Islet precursor cell (in vitro differentiated cells): ENCODE measurements at places on chromosomes 5 and 9.

DNA sequence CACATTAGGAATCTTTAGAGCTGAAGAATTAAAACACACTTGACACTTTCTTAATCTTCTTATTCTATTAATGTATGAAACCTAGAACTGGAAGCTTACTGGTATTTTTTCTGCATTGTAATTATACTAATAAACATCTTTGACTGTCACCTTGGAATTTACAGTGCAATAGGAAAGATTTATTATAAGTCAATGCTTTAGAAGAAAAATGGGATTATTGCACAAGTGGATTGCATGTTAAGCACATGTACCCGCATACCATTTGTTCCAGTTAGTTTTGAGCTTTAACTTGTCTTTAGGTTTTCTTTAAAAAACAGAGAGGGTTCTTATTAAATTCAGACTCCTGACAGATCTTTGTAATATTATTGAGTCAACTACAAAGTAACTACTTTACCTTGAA lies 278.5 kb downstream of the CCDC171 start:
- DNase-seq = no peak

- DNase-seq = peak; percentile 96
These were observed 65.1 kb upstream of the IQGAP2 start for GRCh38 chr5:76337953-76338451.

GRCh38 chr9:83208065-83208850 lies 145.3 kb upstream of the RASEF start:
- no peak for DNase-seq

DNA sequence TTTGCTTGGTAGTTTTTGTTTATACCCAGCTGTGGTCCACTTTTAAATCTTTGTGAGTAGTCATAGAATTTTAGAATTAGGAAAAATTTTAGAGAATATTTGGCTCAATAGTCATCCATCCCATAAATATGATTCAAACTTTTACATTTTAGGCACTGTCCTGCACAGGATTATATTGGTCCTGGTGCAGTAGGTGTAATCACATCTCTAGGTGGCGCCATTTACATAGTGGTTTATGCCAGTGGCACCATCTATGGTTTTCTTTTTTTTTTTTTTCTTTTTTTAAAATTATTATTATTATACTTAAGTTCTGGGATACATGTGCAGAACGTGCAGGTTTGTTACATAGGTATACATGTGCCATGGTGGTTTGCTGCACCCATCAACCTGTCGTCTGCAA lies 260.7 kb upstream of the KCNN2 start:
- no peak for DNase-seq

- no peak for DNase-seq
These were observed 82.4 kb downstream of the CNTLN start for GRCh38 chr9:17217272-17217671.

- DNase-seq = peak; percentile 32
These were observed 34.1 kb upstream of the LRRC14B start for GRCh38 chr5:157126-157715.

GRCh38 chr5:1731091-1731639 lies 68.5 kb downstream of the MRPL36 start:
- DNase-seq = peak; percentile 32

- DNase-seq = no peak
These were observed 480.0 kb downstream of the TAF11L14 start for GRCh38 chr5:18114151-18114757.

DNA sequence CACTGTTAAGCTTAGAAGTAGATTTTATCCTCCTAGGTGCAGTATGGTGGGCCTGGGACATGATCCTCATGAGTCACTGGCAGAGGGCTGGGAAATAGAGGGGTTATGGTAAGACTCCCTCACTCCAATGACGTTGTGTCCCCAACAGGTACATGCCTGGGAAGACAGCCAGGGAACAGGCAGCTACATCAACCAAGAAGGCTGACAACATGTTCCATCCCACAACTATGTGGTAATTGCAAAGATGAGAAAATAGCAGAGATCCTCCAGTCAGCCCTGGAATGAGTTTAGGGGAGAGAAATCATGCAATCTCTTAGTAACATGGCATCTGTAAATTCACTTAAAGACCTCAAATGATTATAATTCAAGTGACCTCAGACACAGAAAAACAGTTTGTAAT lies 114.4 kb upstream of the LIFR start:
- DNase-seq = peak; percentile 62

DNA sequence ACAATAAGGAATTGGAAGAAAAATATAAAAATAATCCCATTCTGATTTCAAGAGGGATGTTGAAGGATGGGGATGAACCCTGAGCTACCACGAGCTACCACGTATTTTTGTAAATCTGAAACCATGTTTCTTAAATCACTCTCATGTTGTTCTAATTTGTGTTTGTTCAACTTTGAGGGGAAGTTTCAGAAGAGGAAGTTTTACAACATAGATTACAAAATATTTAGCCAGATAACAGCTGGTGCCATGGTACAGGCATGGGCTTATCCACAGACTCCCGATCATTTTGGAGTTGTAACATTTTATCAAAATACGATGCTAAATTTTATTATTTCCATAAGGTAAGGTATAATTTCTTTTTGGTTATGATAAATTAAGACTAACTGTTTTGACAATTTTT lies 15.2 kb downstream of the CCDC125 start:
- DNase-seq = no peak

DNA sequence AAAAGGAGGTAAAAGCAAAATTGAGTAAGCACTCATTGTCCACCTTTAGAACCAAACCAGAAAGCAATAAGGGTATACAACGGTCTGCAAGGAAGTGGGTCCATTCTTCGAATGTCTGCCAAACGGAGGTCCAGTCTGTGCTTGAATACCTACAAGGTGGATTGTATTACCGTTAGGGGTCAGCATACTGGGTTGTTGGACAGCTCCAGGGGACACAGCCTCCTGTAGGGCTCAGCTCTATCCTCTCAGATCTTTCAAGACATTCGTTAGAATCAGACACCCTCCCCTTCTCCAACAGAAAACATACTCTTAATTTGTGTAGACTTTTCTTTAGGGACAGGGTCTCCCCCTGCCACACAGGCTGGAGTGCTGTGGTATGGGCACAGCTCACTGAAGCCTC lies 5.5 kb downstream of the ASTN2 start:
- DNase-seq = no peak

DNA sequence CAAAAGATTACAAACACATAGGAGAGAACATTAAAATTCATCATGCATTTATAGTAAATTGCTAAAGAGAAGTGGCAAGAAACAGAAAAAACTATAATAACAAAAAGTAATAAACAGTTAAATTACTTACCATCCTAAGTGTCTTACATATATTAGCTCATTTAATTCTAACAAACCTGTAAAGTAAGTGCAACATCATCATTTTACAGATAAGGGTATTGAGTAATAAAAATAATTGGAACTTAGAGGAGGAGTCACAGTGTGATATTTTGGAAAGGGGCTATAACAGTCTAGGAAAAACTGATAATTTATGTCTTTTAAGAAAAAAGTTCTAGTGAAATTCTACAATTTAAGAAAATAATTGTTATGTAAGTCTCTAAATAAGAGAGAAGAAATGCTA lies 592.8 kb downstream of the DMRTA1 start:
- no peak for DNase-seq

DNA sequence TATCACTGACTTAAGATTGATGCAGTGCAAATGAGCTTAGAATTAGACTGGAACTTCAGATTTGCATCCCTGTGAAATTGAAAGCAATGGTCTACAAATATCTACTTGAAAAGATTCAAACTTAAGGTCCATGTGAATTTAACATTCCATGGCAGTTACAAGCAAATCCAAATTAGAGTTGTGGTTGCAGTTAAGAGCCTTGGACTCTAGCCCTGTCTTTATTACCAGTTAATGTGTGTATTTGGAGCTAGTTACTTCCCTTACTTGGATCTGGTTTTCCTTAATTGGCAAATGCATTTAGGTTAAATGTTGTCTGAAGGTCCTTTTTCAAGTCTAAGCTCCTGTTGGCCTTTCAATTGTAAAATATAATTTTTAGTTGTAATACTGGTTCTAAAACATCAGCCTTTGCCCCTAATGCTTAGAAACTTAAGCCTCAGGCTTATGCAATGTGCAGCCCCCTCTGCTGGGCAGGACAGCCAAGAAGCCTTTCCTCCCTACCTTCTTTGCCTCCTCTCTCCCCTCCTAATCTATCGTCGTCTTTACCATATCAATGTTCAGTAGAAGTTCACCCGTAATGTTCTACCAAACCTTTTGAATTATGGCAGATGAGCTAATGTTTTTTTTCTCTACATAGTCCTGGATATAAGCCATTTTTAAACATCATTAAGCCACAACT lies 59.5 kb downstream of the ERMP1 start:
- no peak for DNase-seq

DNA sequence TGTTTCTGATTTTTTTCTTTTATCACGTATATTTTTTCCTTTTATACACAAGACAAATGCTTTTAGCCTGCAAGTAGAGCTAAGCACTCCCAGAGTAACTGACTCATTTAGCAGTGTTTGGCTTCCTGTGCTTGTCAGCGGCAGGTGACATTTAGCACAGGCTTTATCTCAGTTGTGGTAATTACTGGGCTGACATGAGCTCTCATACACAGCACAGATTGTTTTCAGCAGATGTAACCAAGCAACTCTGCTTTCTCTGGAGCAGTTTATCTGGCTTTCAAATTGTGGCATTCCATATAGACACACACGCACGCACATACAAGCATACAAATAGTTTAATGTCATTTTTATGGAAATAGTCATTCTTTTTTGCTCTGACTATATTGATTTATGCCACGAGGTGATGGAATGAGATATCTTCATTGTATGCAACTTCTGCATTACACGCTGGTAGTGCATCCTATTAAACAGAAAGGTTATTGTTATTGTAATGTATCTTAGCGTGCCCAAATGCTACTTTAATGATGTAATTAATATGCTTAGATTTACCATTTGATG lies 379.0 kb upstream of the GRAMD2B start:
- peak; percentile 88 for DNase-seq

DNA sequence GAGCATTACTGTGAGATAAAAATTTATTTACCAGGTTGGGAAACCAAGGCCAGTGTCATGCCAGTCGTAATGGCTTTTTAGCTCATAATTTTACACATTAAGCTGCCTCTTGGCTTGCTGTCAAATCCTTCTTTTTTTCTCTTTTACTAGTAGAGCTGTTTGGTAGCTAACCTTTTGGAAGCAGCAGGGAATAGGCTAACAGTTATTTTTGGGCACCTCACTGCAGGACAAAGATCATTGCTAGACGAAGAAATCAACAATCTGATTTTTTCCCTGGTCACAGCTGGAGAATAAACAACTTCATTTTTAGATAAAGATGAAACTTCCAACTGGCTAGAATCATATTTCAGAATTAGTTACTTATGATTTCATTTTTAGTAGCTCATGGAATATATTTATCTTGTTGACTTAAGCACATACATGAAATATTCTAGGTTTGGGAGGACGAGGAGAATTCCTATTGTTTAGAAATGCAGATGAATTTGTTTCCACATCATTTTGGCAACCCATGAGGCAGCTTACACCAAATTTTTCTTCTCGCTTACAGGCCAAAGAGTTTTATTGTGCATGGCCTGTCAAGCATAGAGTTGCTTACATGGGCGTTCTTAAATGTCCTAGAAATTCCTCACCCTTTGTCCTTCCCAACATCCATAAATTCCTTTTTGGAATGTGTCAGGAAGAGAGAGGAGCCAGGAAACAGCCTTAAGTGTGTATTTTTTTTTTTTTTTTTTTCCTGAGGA lies 19.6 kb downstream of the TNC start:
- no peak for DNase-seq

DNA sequence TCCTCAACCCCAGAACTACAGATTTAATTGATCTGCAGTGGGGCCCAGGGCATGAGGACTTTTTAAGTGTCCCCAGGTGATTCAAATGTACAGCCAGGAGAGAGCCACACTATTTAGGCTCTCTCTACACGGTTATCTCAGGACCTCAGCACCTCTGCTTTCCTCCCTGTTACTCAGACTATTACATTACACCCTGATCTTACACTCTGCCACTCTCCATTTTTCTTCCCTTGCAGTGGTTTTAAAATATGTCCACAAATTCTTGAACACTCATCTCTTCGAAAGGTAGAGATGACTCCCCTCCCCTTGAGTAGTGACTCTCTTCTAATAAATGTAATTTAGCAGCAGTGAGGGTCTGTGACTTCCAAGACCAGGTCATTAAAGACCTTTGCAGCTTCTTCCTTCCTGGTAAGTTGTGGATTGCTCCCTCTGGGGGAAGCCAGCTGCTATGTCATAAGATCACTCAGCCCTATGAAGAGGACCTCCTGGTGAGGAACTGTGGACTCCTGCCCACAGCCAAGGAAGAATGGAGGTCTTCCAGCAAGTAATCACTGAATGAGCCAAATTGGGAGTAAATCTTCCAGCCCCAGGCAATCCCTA lies 87.5 kb upstream of the SSBP2 start:
- DNase-seq = peak; percentile 64

DNA sequence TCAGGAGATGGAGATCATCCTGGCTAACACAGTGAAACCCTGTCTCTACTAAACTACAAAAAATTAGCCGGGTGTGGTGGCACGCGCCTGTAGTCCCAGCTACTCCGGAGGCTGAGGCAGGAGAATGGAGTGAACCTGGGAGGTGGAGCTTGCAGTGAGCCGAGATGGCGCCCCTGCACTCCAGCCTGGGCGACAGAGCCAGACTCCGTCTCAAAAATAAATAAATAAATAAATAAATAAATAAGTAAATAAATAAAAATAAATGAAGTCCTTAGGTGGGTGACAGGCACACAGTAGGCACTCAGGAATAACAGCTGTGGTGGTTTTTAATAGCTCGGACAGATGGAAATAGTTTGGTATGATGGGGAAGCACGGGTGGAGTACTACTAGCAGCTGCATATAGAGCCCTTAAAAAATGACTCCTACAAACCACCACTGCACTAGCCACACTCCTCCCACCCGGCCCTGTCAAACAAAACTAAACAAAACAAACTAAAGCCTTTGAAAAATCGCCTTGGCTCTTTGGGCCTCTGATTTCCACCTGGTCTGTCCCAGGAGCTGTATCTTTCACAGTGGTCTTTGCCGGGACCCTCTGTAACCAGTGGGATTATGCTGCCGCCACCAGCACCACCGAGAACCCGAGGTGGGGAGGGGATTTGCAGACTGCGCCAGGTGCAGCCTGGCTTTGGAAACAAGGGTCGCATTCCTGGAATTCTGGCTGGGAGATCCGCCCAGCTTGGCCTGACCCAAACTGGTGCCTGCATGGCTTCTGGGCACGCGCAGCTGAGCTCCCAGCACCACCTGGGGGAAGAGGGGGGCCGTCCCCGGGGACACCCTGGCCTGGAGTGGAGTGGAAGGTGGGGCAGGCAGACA lies 5.1 kb upstream of the WDR5 start:
- peak; percentile 85 for DNase-seq

DNA sequence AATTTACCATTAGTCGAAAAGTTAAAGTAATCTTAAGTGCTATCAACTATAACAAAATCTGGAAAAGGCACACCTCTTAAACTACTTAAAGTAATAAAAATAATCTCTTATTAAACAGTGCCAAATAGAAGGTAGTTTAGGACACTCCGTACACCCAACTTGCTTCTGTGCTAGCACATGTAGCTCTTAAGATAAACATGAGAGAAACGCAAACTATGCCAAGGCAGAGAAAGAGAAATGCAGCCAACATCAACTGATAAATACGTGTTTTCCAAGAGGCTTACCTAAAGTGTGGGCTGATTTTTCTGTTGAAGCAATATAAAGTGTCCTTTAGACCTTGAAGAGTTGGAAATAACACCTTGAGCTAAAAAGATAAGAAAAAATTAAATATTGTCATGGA lies 480.6 kb upstream of the DAB2 start:
- no peak for DNase-seq

GRCh38 chr5:88886746-88887341 lies 3.9 kb upstream of the MEF2C start:
- DNase-seq = no peak

GRCh38 chr5:112154940-112155686 lies 264.0 kb downstream of the EPB41L4A start:
- no peak for DNase-seq

- no peak for DNase-seq
These were observed 133.3 kb downstream of the GCNT1 start for GRCh38 chr9:76592091-76592973.
